Activated T-cell treated with anti-CD3 and anti-CD28 coated beads, Interleukin-2, amount 50 U/mL, for 1 hour (primary cell): ENCODE measurements at places on chromosomes 12 and 14.

DNA sequence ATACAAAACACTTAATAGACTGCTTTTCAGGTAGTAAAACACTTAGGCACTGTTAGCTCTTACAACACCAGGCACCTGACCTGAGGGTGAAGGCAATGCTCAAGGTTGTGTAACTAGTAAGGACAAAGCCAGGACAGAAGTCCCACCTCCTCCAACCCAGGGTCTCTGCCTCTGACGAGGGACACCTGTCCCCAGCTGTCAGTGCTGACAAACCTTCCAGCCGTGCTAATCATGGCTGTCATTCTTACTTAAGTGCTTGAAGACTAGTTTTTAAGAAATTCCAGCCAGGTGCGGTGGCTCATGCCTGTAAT is 62.5 kb upstream of the MAX start:
- DNase-seq = no peak

GRCh38 chr12:117875744-117876435 is 92.9 kb downstream of the KSR2 start:
- peak; percentile 45 for DNase-seq

GRCh38 chr14:81400852-81401251 is 728 bp upstream of the STON2 start:
- DNase-seq = no peak

GRCh38 chr12:22272335-22273151 is 62.0 kb downstream of the ST8SIA1 start:
- no peak for DNase-seq

DNA sequence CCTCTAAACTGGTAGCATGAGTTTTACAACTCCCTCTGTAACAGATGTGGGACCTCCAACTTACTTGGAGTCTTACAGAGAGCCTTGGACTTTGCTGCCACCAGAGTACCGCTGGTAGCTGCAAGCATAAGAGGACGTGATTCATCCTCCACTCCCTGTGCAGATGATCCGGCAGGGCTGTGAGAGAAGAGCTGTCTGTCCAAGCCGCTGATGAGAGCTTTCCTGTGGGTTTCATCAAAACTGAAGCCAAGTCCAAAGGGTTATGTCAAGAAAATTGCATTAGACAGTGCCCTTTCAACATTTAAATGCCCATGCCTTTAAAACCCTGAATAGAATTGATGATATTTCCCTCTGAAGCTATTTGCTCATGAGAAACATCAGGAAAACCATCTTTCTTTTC is 85.8 kb downstream of the LLPH start:
- DNase-seq = no peak

GRCh38 chr12:128807161-128807724 is 16.5 kb downstream of the SLC15A4 start:
- no peak for DNase-seq

DNA sequence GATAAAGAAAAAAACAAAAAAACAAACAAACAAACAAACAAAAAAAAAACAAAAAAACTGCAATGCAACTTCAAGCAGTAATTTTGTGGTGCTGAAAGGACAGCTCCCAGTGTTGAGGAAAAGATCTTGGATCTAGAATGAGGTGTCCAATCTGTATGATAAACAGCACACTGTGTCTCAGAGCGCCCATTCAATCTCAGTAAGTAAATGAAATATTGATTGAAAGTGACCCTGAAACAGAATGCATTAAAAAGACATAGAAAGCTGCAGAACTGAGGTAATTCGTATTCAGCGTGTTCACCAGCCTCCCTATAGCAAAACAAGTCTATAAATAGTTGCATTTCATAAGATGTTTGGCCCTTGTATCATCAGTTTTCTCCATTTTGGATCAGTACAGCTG is 153.0 kb downstream of the NOVA1 start:
- no peak for DNase-seq
